ENCODE measurements at places on chromosomes 16 and 17.

GRCh38 chr16:23962001-23962400 is 126.2 kb downstream of the PRKCB start:
- no peak for DNase-seq

DNA sequence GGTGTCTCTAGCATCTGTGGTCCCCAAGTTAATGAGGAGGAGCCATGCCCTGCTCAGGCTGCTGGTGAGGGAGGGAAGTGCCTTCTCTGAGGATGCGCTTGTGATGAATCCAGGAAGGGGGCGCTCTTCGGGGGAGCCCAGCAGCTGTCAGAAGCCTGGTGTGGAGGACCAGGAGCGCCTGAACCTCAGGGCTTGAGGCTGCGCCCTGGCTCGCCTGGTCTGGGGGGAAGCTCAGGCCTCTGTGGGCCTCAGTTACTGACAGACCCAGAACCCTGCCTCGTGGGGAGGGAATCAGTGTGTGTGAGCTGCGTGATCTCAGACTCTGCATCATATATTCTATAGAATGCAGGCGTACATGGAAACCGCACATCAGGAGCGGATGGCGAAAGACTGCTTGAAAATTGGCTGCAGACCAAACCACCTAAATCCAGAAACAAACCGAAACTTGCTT is 126.1 kb downstream of the SEC14L1 start:
- DNase-seq, result no peak

- no peak for DNase-seq
Observed at GRCh38 chr16:8645141-8645521, 23.6 kb downstream of the METTL22 start.

- DNase-seq, result no peak
Observed at GRCh38 chr17:56826611-56827414, 6.9 kb downstream of the C17orf67 start.

GRCh38 chr17:39576187-39576586 is 31.5 kb downstream of the NEUROD2 start:
- no peak for DNase-seq

GRCh38 chr17:71600137-71600789 is 520.6 kb upstream of the SOX9 start:
- DNase-seq, result no peak

GRCh38 chr17:48213797-48214196 is 106.2 kb downstream of the SNX11 start:
- DNase-seq, result no peak

- no peak for DNase-seq
Observed at GRCh38 chr16:15961571-15962090, 12.2 kb downstream of the ABCC1 start.

DNA sequence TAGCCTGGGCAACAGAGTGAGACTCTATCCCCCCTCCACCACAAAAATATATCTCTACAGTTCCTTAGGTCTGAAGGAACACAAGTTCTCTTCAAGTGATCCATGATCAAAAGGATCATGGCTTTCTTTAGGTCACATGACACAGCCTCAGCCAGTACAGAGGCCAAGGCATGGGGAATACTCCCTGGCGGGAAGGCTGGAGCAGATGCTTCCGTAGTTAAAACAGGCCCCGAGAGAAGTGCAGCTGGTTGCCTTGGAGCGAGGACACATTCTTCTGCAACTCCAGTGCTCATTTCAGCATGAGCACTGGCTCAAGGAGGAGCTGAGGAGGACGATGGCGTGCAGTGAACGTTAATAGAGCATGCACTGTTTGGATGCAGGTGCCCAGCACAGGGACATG is 13.5 kb downstream of the CDIP1 start:
- no peak for DNase-seq

DNA sequence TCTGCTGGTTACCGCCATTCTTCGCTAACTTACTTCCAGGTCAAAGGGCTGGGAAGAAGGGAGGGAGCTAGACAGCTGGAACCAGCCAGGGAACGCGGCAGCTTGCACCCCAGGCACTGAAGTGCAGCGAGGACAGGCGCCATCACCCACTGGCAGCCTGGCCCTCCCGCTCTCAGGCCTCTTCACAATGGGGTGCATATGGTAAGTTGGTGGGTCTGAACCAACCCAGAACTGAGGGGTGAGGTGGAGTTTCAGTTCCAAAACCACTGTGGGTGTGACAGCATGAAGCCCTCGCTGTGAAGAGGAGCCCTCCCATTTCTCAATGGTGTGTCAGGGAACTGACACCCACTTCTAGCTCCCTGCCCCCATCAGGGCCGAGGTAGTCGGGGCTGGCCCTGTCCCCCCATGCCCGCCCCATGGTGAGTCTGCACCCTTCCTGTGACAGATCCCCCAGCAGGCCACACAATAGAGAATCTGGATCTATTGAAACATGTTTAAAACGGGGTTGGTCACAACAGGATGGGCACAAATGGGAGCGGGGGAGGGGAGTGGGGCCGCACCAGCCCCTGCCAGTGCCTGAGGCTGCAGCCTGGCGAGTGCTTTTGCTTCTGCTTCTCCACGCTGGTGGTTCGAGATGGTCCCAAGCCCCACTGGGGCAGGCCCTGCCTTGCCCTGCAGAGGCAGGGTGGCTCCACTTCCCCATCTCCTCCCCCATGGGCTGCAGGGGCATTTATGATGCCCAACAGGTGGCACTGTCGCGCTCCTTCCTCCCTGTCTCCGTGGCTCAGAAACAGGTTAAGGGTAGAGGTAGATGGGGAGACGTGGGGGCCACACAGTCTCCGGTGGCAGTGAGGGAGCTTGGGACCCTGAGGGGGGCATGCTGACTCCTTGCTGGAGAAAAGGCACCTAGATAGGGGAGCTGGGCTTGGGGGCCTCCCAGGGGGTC is 2.3 kb downstream of the LIMD2 start:
- DNase-seq, result no peak

DNA sequence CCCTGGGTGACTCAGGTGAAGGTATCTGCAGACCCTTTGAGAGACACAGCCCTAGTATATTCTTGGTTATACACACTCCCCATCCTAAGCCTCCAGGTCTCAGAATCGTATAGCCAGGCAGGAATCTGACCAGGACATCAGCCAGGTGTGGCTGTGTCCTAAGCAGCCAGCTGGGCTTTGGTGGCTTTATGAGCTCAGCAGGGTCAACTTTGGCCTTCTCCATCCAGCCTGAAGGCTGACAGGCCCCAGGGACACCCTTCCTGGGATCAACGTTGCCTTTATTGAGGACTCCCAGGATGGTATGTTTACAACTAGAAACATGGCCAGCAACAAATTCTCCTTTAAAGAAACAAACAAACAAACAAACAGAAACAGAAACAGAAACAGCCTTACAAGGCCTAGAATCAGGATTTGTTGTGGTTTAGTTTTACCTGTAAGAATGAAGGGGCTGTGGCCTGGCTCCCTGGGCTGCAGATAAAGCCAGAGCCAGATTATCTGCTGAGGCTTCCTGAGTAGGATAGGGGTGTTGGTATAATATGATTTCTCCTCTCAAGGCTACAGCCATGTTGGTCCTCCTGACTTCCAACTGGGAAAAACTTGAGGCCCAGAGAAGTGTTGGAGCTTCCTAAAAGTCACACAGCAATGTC is 8.5 kb downstream of the KIF19 start:
- DNase-seq, result no peak

- DNase-seq, result no peak
Observed at GRCh38 chr16:27980919-27981700, 82.4 kb downstream of the GSG1L start.
